ENCODE measurements at places on chromosomes 3 and 15.

DNA sequence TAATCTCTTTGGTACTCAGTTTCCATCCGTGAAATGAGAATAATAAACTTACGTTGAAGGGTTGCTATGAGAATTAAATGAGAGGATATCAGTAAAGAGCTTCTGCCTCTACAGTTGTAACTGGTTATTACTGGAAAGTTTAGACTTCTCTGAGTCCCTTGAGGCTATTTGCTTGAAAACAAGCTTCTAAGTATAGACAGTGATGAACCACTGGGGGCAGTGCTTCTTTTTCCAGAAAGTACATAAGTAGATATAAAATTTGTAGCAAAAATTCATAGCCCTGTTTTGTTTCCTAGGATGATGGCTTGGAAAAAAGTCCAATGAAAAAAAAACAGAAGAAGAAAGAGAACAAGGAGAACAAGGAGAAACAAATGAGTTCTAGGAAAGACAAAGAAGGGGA is 87.1 kb downstream of the RGMA start:
- no peak for DNase-seq

DNA sequence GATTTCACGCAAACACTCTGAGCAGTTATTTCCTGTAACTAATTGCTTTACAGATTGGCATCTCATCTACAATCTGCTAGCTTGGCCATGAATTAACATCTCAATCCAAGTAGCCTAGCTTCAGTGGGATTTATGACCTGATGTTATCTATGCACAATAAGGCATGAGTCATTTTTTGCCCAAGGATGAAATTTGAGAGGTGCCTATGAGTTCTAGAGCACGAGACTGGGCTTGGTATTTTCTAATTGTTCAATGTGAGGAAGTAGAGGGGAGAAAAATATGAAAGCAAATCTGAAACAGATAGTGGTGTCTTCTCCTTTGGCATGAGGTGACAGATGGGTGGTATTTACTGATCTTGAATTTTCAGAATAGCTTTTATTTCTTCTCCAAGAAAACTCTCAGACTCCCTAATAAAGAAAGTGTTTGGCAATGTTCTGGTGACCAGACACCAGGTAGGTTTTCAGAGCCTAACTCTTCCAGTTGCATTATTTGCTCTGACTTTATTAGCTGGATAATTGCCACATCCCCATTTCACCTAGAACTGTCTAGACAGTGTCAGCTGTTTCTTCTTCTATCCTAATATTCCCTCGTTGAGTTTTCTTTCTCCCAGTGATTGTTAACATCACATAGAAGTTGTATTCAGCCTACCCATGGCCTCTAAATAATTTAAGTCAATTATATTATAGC is 301.0 kb upstream of the UMPS start:
- DNase-seq = no peak

- no peak for DNase-seq
Observed at GRCh38 chr3:55341502-55342031, 145.5 kb downstream of the WNT5A start.

DNA sequence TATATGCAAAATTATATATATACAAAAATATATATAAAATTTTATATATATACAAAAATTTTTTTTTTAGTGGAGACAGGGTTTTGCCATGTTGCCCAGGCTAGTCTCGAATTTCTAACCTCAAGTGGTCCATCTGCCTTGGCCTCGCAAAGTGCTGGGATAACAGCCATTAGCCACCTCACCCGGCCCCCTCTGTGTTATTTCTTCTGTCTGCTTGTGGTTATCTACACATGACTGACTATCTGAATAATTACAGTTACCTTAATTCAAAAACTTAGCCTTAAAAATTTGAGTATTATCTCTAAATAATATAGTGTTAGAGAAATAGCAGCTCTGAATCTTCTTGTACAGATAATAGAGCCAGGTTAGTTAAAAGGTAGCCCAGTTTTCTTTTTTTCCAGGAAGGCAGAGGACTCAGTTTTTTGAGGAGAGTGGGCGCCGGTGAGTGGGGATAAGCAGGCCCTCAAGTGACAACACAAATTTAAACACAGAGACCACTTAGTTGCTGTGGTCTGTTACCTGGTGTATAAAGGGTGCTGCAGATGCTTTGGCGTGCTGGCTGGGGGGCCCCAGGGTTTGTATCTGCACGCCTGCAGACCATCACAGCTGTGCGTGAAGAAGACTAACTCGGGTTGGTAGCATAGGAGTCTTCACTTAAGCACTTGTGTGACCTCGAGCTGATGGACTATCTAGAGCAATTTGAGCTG is 83.7 kb downstream of the TRAK1 start:
- DNase-seq = no peak

- DNase-seq = no peak
Observed at GRCh38 chr15:25347707-25348106, 91.1 kb downstream of the UBE3A start.

- DNase-seq = no peak
Observed at GRCh38 chr3:52827866-52828376, 2.6 kb downstream of the ITIH4 start.

- DNase-seq = no peak
Observed at GRCh38 chr3:41088882-41089281, 110.4 kb upstream of the CTNNB1 start.

GRCh38 chr15:62135532-62136134 is 29.5 kb downstream of the C2CD4B start:
- DNase-seq = no peak

- no peak for DNase-seq
Observed at GRCh38 chr15:100309109-100310040, 32.4 kb downstream of the ADAMTS17 start.

DNA sequence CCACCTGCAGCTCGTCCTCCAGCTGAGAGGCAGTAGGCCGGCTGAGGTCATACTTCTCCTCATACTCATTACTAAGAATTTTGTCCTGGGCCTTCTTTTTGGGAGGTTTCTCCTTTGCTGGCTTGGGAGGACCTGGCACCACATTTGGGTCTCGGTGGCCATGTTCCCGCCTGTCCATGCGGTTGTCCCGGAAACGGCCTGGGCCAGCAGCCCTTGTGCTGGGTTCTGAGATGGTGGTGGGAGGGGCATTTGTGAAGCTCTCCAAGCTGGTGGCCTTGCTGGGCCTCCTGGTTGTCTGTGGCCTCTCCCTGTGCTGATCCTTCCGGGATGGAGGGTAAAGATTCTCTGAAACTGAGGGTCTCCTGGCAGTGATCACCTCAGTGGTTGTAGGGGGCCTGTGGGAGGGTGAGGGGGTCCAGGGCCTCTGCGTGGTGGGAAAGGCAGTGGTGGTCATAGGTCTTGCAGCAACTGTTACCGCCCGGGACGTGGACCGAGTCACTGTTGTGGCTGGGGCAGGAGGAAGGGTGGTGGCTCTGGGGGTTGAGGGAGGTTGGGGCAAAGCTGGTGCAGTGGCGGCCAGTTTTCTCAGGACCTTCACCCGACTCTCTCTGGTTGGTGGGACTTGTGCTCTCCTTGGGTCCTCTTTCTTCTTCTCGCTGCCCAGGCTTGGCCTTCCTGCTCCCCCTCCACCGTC is 2.5 kb downstream of the CCDC80 start:
- DNase-seq = no peak

DNA sequence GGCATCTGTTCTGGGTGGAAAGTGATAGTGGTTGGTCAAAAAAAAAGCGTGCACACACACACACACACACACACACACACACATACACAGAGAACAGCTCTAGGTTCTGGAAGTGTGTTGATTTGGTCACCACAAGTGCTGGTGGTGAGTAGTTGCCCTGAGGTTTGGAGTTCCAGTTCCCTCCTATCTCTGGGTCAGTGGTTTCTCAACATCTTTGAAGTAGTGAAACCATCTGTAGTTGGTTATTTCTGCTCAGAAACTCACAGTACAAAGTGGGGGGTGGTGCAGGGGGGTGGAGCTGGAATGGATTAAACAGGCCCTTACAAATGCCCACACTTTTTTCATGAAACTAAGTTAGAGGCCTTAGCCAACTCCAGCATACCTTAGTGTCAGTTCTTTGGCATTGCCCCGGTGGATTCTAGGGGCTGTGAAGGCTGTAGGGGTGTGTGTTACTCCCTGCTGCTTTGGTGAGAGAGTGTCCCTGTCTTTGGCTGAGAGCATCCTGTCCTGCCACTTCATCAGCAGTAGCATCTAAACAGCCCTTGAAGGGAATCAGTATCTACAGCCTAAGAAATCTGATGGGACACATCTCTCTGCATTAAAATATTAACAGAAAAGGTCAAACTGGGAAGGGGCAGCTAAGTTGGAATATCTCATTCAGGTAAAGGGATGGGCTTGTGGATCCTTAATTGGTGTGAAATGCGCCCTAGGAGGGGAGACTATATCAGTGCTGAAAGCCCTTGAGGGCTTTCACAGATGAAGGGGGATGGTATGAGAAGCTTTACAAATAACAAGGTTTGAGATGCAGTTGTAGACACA is 20.6 kb downstream of the SMAD3 start:
- DNase-seq = no peak

GRCh38 chr3:53082736-53083135 is 36.9 kb upstream of the SFMBT1 start:
- no peak for DNase-seq

- no peak for DNase-seq
Observed at GRCh38 chr3:194321693-194322640, 29.2 kb downstream of the CPN2 start.

GRCh38 chr3:99884484-99884883 is 66.8 kb downstream of the CMSS1 start:
- no peak for DNase-seq

GRCh38 chr3:158631981-158632380 is 12.3 kb upstream of the GFM1 start:
- no peak for DNase-seq

DNA sequence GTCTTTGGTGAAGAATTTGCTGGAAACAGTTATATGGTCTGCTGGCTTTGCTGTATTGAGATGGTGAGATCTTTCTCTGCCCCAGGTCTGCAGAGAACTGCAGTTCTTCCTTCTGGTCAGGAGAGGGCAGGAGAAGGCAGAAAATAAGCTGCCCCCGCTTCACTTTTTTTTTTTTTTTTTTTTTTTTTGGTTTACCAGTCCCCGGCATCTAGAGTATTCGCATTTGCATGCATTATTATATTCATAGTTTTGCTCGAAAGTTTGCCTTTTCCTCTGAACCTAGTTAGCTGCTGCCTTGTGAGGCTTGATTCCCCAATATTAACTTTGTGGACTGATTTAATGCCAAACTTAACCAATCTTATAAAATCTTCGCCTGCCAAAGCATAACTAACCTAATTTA is 10.6 kb upstream of the PARL start:
- DNase-seq = no peak

DNA sequence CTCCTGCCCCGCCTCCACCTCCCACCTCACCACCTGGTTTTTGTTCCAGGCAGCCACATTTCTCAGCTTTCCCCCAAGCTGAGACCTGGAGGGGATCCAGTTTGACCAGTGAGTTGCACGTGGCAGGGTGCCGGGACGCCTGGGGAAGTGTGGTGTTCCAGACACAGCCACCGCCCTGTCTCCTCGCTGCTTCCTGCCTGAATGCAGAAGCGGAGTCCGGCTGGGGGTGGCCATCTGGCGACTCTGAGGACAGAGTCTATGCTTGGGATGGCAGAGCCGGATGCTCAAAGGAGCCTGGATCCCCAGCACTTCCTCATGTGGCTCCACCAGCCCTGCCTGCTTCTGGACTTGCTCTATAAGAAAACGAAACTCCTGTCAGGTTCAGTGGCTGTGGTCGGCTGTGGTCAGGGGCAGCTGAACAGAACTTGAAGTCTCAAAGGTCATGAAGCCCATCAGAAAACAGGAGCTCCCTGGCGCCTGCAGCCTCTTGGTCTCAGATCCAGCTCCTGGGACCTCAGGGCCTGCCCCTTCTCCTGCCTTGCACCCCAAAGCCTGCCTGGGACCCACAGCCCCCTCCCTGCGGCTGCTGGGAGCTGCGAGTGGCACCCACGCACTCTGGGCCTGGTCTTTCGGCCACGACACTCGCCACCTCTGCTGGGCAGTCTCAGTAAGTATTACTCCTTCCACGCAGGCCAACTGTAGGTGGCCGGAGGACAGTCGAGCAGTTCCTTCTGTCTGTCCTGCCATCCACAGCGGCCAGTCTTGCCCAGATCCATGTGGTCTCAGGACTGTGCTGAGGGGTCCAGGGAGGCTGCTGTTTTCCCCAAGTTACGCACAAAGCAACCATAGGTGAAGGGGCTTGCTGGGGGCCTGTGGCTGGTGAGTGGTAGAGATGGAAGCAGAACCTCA is 112.8 kb upstream of the MEF2A start:
- DNase-seq = peak; percentile 50

DNA sequence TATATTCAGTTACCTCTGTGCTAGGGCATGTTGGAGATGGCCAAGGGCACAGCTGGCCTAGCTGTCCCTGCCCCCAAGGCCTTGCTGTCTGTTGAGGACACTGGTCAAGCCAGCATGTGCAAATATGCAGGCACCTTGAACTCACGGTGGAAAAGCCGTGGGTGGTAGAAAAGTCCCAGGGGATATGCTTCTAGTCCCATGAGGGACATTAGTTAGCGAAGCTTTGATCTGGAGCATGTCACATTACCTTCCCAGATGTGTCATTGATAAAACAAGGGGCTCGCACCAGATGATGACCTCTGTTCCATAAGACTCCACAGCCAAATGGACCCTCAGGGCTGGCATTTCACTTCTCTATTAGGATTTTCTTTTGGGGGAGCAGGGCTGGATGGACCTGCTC is 14.2 kb upstream of the TMEM158 start:
- DNase-seq = no peak

- no peak for DNase-seq
Observed at GRCh38 chr3:18888370-18888769, 259.9 kb upstream of the KCNH8 start.

DNA sequence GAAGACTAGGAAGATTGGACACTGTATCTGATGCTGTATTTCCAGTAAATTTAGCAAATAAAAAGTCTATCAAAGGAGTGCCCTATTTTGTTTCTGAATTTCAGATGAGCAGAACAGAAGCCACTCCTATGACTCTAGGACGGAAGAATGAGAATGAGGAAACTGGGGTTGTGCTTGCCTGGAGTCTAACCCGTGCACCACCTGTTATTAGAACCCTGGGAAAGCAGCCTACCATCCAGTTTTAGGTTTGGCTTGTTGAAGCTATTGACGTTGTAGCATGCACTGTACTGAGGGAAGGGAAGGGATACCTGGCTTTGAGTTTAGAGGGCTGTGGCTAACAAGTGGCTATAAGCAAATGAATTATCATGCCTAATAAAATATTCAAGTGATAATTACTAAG is 318.5 kb downstream of the SLC9A9 start:
- DNase-seq = no peak

GRCh38 chr3:87082796-87083440 is 92.0 kb upstream of the VGLL3 start:
- DNase-seq = no peak

GRCh38 chr3:22836131-22836530 is 367.0 kb upstream of the UBE2E2 start:
- no peak for DNase-seq

- DNase-seq = no peak
Observed at GRCh38 chr15:74384881-74385643, 17.6 kb upstream of the CYP11A1 start.

DNA sequence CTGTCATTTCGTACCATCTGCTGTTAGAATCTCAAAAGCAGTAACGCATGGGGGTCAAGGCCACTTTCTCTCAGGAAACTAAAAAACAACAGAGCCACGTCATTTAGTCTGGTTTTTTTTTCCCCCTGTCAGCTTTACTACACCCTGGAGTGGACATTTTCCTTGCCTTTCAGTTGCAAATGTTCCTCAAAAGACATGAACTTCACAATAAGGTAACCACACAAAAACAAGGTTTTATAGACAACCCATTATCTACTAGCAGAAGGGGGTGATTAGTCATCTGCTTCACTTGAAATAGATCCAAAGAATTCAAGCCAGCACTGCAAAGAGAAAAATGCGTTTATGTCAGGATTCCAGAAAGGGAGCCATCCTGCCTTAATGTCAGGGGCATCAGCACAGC is 171.8 kb upstream of the CDIN1 start:
- no peak for DNase-seq

- no peak for DNase-seq
Observed at GRCh38 chr3:27252646-27253045, 116.5 kb downstream of the NEK10 start.

- peak; percentile 21 for DNase-seq
Observed at GRCh38 chr15:79265987-79266579, 16.4 kb upstream of the ANKRD34C start.

Measured in occipital lobe (tissue), 3 donors.